ENCODE measurements at places on chromosomes 16 and 17. TPM values are rescaled to one million over a fixed set of nuclear protein-coding genes. Genes with fewer than 3 reads are reported as not detected.

- no peaks in the 10 kb centered on the region for H3K36me3 ChIP-seq
- H3K27me3 ChIP-seq: peaks cover 31% of the 10 kb centered on the region
- no peak overlapping the region for H3K27ac ChIP-seq
- H3K4me1 ChIP-seq: no peaks in the 10 kb centered on the region
- no peak for DNase-seq
Observed at GRCh38 chr17:16945663-16946218, 26.2 kb downstream of the TNFRSF13B start.

Gene RSAD1
- total RNA-seq: 80.9 TPM

DNA sequence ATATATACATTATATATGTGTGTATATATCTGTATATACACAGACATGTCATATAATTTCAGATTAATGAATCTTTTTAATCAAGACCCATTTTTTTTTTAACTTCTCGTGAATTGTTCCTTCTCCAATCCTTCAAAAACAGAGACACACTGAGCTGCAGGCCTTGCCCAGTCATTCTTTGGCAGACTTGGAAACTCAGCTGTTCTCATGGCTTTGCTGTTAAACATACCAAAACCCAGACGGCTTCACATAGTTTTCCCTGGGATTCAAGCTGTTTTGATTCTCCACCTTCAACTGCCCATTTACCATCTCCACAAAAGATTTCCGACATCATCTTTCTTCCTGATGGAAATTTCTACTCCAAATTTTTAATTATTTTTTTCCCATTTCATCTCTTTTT is 148.7 kb downstream of the KCNJ2 start:
- H3K27ac ChIP-seq: no peak overlapping the region
- no peaks in the 10 kb centered on the region for H3K27me3 ChIP-seq
- no peak for DNase-seq

Gene NPW
- total RNA-seq: not detected

DNA sequence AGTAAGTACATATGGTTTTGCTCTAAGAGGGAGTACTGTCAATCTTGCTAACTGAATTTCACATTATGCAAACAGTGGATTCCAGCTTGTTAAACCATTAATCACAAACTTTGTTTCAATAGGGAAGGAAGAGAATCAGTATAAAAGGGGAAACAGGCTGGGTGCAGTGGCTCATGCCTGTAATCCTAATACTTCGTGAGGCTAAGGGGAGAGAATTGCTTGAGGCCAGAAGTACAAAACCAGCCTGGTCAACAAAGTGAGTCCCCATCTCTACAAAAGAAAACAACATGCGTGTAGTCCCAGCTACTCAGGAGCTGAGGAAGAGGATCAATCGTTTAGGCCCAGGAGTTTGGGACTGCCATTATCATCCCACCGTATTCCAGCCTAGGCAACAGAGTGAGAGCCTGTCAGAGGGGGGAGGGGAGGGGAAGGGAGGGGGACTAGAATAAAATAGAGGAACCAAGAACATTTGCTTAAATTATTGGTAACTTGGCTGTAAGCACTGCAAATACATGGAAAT is 65.7 kb downstream of the FBXL20 start:
- DNase-seq: no peak
- H3K27ac ChIP-seq: no peak overlapping the region
- H3K4me1 ChIP-seq: no peaks in the 10 kb centered on the region
- no peaks in the 10 kb centered on the region for H3K36me3 ChIP-seq
- no peaks in the 10 kb centered on the region for H3K27me3 ChIP-seq

- H3K4me3 ChIP-seq: no peak overlapping the region
- H3K27me3 ChIP-seq: no peaks in the 10 kb centered on the region
- peaks cover 87% of the 10 kb centered on the region for H3K36me3 ChIP-seq
- DNase-seq: no peak
Observed at GRCh38 chr16:30509081-30509765, 17.1 kb downstream of the ZNF768 start.

DNA sequence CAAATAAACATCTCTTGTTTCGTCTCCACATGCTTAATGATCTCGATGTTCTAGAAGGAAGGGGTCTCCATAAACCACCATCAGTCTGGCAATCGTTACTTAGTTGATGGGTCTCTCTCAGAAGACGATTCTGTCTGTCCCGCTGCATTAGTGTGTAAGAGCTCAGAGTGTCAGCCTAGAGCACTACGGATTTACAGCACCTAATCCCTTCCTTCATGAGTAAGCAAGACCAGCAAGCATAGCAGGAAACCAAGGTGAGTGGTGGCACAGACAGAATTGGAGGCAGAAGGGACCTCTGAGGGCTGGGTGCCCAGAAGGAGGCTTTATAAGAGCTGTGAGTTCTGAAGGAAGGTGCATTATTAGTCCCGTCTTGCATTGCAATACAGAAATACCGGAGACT is 440.1 kb downstream of the RBFOX1 start:
- no peak overlapping the region for H3K4me3 ChIP-seq
- H3K4me1 ChIP-seq: no peaks in the 10 kb centered on the region
- H3K27me3 ChIP-seq: no peaks in the 10 kb centered on the region
- no peaks in the 10 kb centered on the region for H3K36me3 ChIP-seq
- H3K27ac ChIP-seq: no peak overlapping the region

GRCh38 chr17:28446716-28447395 is 26.6 kb upstream of the SLC13A2 start:
- H3K27ac ChIP-seq: no peak overlapping the region
- H3K4me3 ChIP-seq: no peak overlapping the region
- H3K27me3 ChIP-seq: peaks cover 3% of the 10 kb centered on the region
- H3K36me3 ChIP-seq: no peaks in the 10 kb centered on the region
- no peaks in the 10 kb centered on the region for H3K4me1 ChIP-seq

Gene ADCY7
- total RNA-seq: 270 TPM

DNA sequence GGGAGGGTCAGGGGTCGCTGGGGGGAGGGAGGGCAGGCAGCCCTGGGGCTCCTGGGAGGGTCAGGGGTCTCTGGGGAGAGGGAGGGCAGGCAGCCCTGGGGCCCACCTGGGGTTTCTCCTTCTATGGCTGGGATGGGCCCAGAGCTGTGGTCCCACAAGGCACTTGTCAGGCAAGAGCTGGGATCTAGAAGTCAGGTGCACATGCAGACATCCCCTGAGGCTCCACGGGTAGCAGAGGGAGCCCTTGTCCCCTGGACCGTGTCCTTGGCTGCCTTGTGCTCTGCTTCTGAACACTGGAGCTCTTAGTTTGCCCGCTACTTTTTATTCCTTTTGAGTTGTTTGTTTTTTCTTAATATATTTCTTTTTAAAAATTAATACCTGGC is 1.8 kb downstream of the TUBB3 start:
- H3K36me3 ChIP-seq: no peaks in the 10 kb centered on the region
- H3K4me3 ChIP-seq: no peak overlapping the region

DNA sequence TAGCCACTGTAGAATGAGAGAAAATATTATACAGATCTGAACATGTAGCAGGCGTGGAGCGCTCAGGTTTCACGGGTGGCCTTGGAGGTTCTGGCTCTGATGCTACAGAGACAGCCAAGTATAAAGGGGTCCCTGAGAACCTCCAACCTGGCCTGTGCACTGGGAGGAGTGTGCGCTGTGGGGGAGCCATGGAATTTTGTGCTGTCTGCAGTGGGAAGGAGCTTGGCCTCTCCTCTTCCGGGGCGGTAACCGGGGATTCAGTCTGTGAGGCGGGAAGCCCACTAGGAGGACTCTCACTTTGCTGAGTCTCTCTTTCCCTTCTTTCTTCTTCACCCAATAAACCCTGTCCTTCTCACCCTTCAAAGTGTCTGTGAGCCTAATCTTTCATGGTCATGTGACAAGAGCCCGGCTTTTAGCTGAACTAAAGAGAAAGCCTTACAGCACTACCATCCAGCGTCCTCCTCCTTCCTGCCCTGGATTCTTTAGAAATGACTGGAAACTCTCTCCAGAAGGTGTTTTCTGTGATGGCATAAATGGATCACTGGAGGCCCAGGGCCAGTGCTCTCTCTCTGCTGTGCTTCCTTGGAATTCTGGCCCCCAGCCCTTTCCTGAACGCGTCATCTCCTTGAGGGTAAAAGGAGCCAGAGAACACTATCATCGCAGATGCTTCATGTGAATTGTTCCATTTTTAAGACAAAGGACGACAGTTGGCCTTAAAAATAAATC is 232.1 kb upstream of the CACNG5 start:
- no peaks in the 10 kb centered on the region for H3K4me1 ChIP-seq
- H3K27me3 ChIP-seq: no peaks in the 10 kb centered on the region

DNA sequence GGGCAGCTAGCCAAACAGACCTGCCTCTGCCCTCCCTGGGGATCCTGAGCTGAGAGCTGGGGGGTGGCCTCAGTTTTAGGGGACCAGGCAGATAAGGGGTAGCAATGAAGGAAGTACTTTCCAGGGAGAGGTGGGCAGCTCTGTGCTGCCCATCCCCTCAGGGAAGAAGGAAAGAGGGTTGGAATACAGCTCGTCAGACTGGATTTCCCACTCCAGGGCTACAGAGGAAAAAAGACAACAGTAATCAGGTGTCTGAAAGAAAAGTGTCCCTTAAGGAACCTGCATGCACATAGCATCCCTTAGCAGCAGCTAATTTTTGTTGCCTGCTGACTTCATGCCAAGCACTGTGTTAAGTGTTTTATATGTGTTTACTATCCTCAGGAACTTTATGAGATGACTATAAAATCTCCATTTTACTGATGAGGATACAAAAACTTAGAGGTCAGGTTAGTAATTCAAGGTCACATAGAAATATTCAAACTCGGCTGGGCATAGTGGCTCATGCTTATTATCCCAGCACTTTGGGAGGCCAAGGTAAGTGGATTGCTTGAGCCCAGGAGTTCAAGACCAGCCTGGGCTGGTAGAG is 3.2 kb upstream of the MRPL58 start:
- peaks cover 20% of the 10 kb centered on the region for H3K4me1 ChIP-seq
- no peaks in the 10 kb centered on the region for H3K27me3 ChIP-seq
- H3K27ac ChIP-seq: no peak overlapping the region
- no peak overlapping the region for H3K4me3 ChIP-seq
- no peak for DNase-seq

DNA sequence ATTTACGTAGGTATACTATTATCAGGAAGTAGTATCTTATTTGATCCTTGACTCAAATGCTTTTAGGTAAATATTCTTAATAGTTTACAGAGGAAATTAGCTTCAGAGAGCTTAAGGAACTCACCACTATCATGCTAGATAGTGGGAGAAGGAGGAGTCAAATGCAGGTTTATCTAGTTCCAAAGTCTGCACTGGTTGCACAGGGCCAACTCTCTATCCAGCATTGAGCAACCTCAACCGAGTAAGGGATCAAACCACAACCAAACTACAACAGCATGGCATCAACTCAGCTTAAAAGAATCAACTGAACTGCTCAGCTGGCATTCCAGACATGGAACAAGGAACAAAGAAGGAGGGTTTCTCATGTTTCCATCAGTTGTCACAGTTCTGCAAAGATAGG is 306.0 kb downstream of the MAF start:
- no peak overlapping the region for H3K4me3 ChIP-seq
- H3K27ac ChIP-seq: no peak overlapping the region
- no peaks in the 10 kb centered on the region for H3K27me3 ChIP-seq

DNA sequence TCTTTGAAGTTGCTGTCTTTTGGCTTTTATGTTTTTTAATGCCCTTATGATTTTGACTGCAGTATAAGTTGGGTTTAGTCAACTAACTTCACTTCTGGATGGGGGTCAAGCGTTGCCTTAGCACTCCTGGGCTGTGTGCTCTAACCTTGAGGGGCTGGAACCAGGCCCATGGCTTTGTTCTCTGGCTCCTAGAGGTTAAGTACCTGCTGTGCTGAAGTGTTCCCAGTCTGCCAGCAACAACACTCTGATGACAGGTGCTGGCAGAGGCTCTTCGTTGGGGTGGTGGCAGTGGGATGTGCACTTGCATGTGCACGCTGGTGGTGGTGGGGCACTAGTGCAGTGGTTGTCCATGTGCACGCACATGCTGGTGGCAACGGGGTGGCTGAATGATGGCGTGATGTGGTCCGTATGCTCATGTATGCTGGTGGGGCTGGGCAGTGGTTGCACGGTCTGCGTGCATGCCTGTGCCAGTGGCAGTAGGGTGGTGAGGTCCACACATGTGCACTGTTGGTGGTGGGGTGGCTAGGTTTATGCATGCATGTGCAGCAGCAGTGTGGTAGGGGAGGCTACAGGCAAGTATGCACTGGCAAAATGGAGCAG is 447.8 kb upstream of the GOT2 start:
- no peaks in the 10 kb centered on the region for H3K4me1 ChIP-seq
- H3K4me3 ChIP-seq: no peak overlapping the region
- H3K27ac ChIP-seq: no peak overlapping the region
- H3K27me3 ChIP-seq: no peaks in the 10 kb centered on the region
- DNase-seq: no peak

DNA sequence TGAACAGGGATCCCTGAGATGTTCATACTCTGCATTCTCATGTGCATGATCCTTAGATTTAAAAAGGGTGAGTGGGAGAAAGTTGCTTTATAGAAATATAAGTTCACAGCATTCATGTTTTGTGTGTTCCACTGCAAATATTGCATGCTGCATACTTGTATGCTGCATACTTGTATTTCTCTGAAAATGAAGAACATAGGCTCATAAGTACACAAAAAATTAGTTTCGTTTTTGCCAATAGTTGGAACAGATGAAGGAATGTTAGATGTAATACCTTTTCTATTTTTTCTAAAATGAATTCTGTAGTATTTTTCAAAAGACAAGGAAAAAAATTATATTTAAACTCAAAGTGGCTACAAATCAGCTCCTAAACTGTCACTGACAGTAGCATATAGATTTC is 79.0 kb downstream of the NFAT5 start:
- H3K27me3 ChIP-seq: no peaks in the 10 kb centered on the region
- peaks cover 6% of the 10 kb centered on the region for H3K36me3 ChIP-seq
- H3K4me3 ChIP-seq: no peak overlapping the region
- DNase-seq: no peak

Gene KRT12
- total RNA-seq: not detected

DNA sequence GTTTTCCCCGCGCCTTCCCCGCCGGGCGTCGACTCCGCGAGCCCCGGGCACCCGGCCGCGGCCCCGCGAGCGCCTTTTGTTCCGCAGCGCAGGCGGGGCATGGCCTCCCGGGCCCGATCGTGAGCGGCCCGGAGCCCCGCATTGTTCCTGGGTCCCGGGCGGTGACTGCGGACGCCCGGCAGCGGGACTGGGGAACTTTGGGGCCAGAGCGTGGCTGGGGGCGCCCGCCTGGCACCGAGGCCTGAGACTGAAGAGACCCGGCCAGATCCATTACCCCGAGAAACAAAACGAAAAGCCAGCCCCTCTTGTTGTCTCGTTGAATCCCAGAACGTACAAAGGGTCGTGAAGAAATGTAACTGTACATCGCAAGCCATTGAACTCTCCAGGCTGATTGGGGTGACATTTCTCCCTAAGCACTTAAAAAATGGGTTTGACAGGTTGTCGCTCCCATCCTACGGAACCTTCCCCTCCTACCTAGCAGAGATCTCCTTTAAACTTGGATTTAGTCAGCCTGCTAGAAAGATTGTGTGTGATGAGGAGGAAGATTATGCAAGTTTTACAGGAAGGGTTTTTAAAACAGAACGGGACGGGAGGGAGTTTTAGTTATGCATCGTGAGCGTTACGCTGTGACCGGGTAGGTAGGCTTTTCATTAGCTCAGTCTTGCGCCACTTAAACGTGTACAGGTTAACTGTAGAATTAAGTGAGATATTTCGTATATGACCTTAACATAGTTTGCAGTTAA is 825 bp downstream of the METTL9 start:
- peaks cover 4% of the 10 kb centered on the region for H3K36me3 ChIP-seq
- peak; percentile 23 for DNase-seq
- H3K4me3 ChIP-seq: peak overlapping the region; percentile 94
- H3K27ac ChIP-seq: peak overlapping the region; percentile 67
- H3K27me3 ChIP-seq: no peaks in the 10 kb centered on the region
- H3K4me1 ChIP-seq: peaks cover 18% of the 10 kb centered on the region

Gene XAF1
- 70.6 TPM for total RNA-seq

Gene NGFR
- total RNA-seq: 0.29 TPM

Gene CTF1
- total RNA-seq: 0.47 TPM
